ENCODE measurements at places on chromosomes 5 and 9.

DNA sequence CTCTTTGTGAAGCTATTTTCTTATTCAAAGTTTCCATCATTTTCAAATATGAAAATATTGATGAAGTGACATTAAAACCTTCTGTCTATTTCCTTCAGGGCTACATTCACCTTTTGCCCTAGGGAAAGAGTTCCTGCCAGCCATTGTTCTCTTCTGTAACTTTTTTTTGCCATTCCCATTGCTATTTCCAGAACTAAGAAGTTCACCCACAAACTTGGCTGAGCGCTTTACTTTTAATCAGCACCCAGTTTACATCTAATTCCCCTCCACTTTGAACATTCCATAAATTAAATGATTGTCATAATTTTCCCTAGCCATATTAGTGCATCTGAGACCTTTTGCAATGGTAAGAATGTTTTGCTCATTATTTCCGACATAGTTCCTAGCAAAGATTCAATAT lies 4.4 kb downstream of the IL33 start:
- H3K27ac ChIP-seq, result peak overlapping the region; percentile 19
- no peak for DNase-seq
- no peaks in the 10 kb centered on the region for H3K27me3 ChIP-seq
- H3K4me3 ChIP-seq, result no peak overlapping the region
- H3K36me3 ChIP-seq, result no peaks in the 10 kb centered on the region
- H3K4me1 ChIP-seq, result no peaks in the 10 kb centered on the region

GRCh38 chr5:66230551-66230950 lies 86.5 kb downstream of the SREK1 start:
- no peak overlapping the region for H3K4me3 ChIP-seq
- H3K27me3 ChIP-seq, result no peaks in the 10 kb centered on the region
- no peak overlapping the region for H3K27ac ChIP-seq
- H3K4me1 ChIP-seq, result no peaks in the 10 kb centered on the region

DNA sequence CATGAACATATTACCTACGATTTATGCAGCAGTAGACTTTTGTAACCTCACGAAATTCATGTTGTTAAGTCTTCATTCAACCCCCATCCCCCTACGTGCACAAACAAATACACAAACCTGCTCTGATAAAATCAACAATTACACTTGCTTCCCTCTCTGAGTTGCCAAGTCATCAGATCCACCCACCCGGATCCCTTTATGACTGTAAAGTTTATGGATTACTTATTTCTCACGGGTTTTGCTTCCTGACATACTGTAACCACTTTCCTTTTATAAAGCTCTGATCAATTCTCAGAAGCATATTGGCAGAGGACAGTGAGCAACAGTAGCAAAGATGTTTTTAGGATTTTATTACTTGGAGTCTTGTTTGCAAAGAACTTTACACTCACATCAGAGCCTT lies 70.5 kb downstream of the MLLT3 start:
- no peaks in the 10 kb centered on the region for H3K27me3 ChIP-seq
- H3K4me3 ChIP-seq, result no peak overlapping the region
- peaks cover 11% of the 10 kb centered on the region for H3K4me1 ChIP-seq
- peak; percentile 69 for DNase-seq
- peak overlapping the region; percentile 80 for H3K27ac ChIP-seq

DNA sequence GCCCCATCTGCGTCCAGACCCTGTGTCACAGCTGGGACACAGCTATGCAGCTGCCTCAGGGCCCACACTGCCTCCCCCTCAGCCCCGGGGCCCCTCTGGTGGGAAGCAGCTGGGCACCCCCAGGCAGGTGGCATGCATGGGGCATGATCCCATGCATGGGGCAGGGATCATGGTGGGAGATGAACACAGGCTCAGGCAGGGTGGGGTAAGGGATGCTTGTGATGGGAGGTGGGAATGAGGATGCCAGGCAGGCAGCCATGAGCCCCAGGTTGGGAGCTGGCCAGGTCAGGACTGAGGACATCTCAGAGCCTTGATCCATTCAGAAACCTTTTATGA lies 19.7 kb downstream of the EEIG1 start:
- H3K27me3 ChIP-seq, result no peaks in the 10 kb centered on the region
- no peak overlapping the region for H3K4me3 ChIP-seq
- no peak overlapping the region for H3K27ac ChIP-seq
- H3K4me1 ChIP-seq, result peaks cover 34% of the 10 kb centered on the region
- no peaks in the 10 kb centered on the region for H3K36me3 ChIP-seq
- no peak for DNase-seq

DNA sequence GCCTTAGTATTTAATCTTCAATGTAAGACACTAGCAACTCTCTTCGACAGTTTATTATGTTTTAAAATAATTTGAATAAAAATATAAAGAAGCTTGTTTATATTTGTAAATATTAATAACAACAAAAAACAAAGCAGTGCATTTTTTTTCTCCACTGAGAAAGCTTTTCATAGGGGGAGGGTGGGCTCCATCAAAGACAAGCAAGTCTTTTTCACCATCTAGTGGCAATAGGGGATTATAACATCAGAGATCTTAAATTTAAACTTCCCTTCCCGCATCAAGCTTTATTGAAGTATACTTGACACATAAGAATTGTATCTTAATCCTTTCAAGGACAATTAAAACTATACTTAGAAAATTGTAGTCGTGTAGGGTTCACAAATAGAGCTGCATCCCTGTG lies 9.3 kb upstream of the OR13F1 start:
- H3K36me3 ChIP-seq, result no peaks in the 10 kb centered on the region
- H3K27ac ChIP-seq, result no peak overlapping the region
- no peak for DNase-seq
- H3K27me3 ChIP-seq, result no peaks in the 10 kb centered on the region
- H3K4me1 ChIP-seq, result no peaks in the 10 kb centered on the region
- H3K4me3 ChIP-seq, result no peak overlapping the region

GRCh38 chr9:89655056-89655989 lies 50.5 kb downstream of the GADD45G start:
- no peaks in the 10 kb centered on the region for H3K27me3 ChIP-seq
- H3K36me3 ChIP-seq, result no peaks in the 10 kb centered on the region
- H3K4me1 ChIP-seq, result peaks cover 9% of the 10 kb centered on the region
- no peak for DNase-seq
- no peak overlapping the region for H3K4me3 ChIP-seq
- no peak overlapping the region for H3K27ac ChIP-seq

DNA sequence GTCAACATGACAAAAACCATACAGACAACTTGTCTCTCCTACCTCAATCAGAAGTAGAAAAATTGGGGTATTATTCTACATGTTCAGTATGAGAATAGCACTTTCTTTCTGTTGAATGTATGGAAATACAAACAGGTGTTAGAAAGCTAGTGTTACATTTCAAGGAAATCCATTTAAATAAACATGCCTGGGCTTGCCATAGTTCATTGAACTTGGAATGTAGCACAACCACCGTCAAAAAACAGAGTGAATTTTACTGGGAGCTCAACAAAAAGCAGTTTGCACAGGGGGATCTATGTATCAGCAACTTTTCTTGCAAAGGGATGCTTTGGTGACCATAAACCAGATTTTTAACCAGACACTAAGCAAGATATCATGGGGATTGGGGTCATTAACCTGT lies 307.9 kb upstream of the SMARCA2 start:
- H3K36me3 ChIP-seq, result no peaks in the 10 kb centered on the region
- H3K27ac ChIP-seq, result no peak overlapping the region
- DNase-seq, result no peak
- no peaks in the 10 kb centered on the region for H3K27me3 ChIP-seq

DNA sequence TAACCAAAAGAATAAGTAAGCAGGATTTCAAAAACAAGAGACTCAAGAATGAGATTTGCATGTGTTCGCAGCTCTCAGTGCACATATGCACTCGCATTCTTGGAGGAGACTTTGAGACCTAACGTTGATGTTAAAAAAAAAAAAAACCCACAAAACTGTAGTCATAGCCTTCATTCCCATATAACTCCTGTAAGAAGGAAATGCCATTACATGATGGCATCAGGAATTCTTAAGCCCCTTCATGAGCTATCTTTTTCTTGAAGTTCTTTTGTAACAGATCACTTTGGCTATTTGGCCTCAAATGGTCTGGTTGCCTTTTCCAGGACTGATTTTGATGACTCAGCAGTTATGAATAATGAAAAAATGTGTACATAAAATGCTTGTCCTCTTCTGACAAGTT lies 113.8 kb downstream of the ALDH1A1 start:
- H3K27ac ChIP-seq, result no peak overlapping the region
- no peak for DNase-seq
- no peaks in the 10 kb centered on the region for H3K27me3 ChIP-seq
- H3K36me3 ChIP-seq, result no peaks in the 10 kb centered on the region
- H3K4me1 ChIP-seq, result no peaks in the 10 kb centered on the region

GRCh38 chr9:14690948-14691730 lies 2.1 kb downstream of the ZDHHC21 start:
- no peaks in the 10 kb centered on the region for H3K36me3 ChIP-seq
- peaks cover 4% of the 10 kb centered on the region for H3K4me1 ChIP-seq
- no peak overlapping the region for H3K4me3 ChIP-seq
- H3K27me3 ChIP-seq, result no peaks in the 10 kb centered on the region
- no peak overlapping the region for H3K27ac ChIP-seq

GRCh38 chr5:125961150-125961549 lies 462.1 kb upstream of the GRAMD2B start:
- no peaks in the 10 kb centered on the region for H3K36me3 ChIP-seq
- no peaks in the 10 kb centered on the region for H3K27me3 ChIP-seq
- H3K4me3 ChIP-seq, result no peak overlapping the region
- DNase-seq, result no peak

- H3K4me3 ChIP-seq, result no peak overlapping the region
- no peak overlapping the region for H3K27ac ChIP-seq
- DNase-seq, result no peak
- H3K4me1 ChIP-seq, result no peaks in the 10 kb centered on the region
These were observed 78.3 kb upstream of the POU5F2 start for GRCh38 chr5:93819668-93820067.

- no peak for DNase-seq
- no peaks in the 10 kb centered on the region for H3K27me3 ChIP-seq
- no peak overlapping the region for H3K4me3 ChIP-seq
- H3K27ac ChIP-seq, result no peak overlapping the region
- H3K4me1 ChIP-seq, result no peaks in the 10 kb centered on the region
These were observed 19.3 kb downstream of the PUM3 start for GRCh38 chr9:2824564-2824963.

GRCh38 chr5:12611132-12611531 lies 706.9 kb upstream of the CTNND2 start:
- no peaks in the 10 kb centered on the region for H3K36me3 ChIP-seq
- no peaks in the 10 kb centered on the region for H3K4me1 ChIP-seq
- no peak for DNase-seq
- no peak overlapping the region for H3K27ac ChIP-seq
- no peak overlapping the region for H3K4me3 ChIP-seq

DNA sequence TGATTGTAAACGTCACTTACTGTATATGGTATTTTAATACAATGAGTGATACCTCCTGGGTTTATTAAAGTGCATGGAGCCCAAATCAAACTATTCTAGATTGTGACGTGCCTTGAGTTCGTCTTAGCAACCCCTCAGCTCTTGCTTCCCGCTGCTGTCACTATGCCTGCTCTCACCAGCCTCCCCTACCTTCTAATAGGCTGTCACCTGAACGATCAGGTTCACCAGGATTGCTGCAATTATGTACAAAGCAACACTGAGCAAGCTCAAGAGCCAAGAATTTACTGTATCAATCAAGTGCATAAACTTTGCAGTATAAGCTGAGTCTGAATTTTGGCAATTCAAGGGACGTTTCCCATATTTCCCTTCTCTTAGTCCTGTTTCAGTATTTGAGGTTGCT lies 3.0 kb downstream of the LECT2 start:
- H3K4me1 ChIP-seq, result no peaks in the 10 kb centered on the region
- no peaks in the 10 kb centered on the region for H3K36me3 ChIP-seq
- H3K4me3 ChIP-seq, result no peak overlapping the region
- no peak for DNase-seq

DNA sequence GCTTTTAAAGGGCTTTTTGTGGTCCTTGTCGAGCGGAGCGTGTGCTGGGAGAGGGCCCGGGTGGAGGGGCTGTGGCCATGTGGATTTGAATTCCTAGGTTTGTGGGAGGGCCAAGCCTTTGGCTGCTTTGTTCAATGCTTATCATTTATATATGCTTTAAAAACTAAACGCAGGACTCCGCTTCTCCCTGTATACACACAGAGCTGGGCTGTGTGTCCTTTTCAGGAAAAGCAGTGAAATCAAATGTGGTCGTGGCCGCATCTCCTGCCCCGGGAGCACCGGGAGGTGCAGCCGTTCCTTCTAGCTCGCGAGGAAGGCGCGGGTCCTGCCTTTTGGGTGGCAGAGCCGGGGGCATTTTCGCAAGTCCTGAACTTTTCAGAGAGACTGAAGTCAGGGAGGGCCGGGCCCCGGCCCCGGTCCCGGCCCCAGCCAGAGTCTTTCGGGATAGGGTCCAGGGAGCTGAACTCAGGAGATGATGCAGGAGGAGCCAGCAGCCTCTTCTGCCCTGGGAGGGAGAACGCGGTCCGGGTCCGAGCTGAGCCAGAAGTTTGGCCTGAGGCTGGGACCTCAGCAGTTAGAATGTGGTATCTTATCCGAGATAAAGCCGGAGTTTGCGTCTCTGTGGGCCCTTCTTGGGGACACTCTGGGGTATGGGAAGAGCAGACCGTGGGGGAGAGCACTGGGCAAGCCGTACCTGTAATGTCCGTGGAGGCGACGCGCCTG lies 158.8 kb downstream of the C9orf152 start:
- H3K27ac ChIP-seq, result peak overlapping the region; percentile 74
- H3K27me3 ChIP-seq, result peaks cover 12% of the 10 kb centered on the region
- DNase-seq, result peak; percentile 30
- no peaks in the 10 kb centered on the region for H3K36me3 ChIP-seq

DNA sequence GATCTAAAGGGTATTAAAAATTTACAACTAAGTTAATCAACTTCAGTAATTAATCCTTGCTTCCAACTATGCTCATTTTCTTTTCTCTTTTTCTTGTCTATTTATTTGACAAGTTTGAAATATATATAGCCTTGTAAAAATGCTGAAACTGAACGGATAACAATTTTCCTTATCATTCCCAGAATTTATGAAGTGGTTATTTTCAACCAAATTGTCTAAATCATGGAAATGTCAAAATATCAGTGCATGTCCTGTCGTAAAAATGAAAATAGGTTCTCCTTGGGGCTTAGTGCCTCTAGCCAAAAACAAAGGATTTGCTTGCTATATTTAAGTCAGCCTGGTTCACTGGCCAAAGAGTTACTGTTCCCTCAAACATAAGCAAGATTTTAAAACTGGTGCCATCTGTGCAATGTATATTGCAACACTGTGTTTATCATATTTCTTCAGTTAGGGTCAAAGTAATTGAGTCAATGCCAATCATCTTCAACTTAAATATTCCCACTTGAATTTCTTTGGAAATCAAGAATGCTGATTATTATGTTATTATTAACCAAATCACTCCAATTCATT lies 798.3 kb downstream of the MAT2B start:
- H3K4me1 ChIP-seq, result no peaks in the 10 kb centered on the region
- no peak for DNase-seq
- H3K27me3 ChIP-seq, result no peaks in the 10 kb centered on the region
- H3K27ac ChIP-seq, result no peak overlapping the region
- H3K36me3 ChIP-seq, result no peaks in the 10 kb centered on the region

DNA sequence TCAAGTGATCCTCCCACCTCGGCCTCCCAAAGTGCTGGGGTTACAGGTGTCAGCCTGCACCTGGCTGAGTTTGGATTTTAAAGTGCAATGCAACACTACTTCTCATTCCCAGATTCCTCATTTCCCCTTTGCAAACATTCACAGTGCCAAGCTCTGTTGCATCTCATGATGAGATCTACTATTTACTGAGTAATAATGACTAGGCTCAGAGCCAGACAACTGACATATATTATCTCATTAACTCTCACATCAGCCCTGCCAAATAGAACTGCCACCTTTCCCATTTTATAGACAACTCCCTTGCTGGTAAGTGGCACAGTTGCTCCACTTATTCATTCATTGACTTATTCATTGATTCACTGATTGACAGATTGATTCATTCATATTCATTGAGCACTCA lies 7.0 kb downstream of the PDE6A start:
- H3K27ac ChIP-seq, result peak overlapping the region; percentile 35
- no peaks in the 10 kb centered on the region for H3K36me3 ChIP-seq
- DNase-seq, result no peak
- H3K4me3 ChIP-seq, result no peak overlapping the region
- peaks cover 9% of the 10 kb centered on the region for H3K4me1 ChIP-seq
- no peaks in the 10 kb centered on the region for H3K27me3 ChIP-seq
